ENCODE measurements at places on chromosomes 12 and 14.

DNA sequence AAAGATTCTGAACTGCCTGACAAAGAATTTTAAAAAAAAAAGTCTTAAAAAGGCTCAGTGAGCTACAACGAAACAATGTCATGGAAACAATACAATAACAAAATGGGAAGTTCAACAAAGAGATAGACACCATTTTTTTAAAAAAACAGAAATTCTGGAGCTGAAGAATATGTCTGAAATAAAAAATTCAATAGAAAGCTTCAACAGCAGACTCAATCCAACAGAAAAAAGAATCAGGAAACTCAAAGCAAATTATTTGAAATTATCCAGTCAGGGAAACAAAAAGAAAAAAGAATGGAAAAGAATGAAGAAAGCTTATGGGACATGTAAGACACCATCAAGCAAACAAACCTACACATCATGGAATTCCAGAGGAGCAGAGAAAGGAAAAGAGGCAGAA is 118.5 kb upstream of the LGR5 start:
- no peak for DNase-seq

DNA sequence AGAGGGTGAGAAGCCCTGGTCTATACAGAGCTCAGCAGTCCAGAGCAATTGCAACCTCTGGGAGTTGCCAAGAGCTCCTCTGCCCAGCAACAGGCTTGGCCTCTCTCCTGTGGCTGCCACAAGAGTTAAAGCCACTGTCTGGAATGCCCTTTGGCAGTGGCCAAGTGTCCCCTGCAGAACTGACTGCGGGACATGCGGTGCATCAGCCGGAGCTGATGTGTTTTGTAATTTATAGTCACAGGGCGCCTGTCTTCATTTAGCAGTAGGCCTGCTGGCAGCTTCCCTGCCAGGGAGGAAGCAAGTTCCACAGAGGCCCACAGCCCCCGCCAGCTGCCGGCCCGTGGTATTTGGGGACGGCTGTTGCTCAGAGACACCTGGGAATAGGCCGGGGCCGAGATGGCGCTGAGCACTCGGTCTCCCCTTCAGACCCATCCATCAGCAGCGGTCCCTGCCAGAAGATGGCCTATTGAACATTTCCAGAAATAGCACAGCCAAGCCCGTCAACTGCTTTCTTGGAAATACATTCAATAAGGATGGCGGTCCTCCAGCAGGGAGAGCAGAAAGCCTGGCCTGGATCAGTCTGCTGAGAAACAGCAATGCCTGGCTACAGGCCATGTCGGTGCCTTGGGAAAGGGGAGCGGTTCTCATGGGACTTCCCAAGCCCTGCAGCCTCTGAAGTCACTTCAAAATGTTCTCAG is 217.4 kb downstream of the CRADD start:
- DNase-seq, result no peak

DNA sequence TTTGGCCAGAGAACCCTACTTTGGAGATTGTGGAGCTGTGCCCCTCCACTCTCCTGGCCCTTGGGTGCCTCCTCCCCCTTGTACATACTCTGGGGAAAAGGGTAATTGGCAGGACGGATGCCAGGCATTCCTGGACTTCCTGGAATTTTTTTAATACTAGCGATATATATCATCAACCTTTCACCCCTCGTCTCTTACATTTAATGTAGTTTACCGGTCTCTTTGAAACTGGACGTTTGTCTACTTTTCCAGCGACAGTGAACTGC is 767 bp upstream of the CRY1 start:
- no peak for DNase-seq

DNA sequence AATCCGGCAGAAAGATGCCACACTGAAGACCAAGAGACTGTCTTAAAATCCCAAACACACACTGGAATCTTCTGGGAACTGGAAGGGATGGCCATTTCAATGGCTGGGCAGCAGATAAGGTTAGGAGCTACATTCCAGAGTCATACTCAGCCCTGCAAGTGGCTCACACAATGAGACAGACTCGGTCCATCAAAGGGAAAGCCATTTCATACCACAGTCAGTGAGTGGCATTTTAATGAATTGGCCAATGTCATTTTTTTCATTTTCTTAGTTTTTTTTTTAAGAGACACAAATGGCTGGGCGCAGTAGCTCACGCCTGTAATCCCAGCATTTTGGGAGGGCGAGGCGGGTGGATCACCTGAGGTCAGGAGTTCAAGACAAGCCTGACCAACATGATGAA is 17.9 kb downstream of the CIT start:
- DNase-seq, result no peak

- no peak for DNase-seq
These were observed 2.6 kb downstream of the DTX1 start for GRCh38 chr12:113059071-113059595.

DNA sequence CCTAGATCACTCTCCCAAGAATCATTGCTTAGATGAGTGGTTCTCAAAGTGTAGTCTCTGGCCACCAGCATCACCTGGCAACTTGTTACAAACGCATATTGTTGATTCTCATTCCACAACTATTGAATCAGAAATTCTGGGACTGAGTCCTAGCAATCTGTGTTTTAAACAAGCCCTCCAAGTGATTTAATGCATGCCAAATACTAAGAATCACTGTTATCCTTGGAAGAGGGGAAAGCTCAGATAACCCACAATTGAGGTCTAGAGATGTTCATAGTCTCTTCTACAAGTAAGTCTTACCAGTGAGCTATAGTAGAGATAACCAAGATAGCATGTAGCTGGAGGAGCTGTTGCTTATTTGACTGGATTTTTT is 666.6 kb downstream of the DIO2 start:
- DNase-seq, result no peak

GRCh38 chr14:94918896-94919295 is 149.0 kb upstream of the GSC start:
- no peak for DNase-seq

DNA sequence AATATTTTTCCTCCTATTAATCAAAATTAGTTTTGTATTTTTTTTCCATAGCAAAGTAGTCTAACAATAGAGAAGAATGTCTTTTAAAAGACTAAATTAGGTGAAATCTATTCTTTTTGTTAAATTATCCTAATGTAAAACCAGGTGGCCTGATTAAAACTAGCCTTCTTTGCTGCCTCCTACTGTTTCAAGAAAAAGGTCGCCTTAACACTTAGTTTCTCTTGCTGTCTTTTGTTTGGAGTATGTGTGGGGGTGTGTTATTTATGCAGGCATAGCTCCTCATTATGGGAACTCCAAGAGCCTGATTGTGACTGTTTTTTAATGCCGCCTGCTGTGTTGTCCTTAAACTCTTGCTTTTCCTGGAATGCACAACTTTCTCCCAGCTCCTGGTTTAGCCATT is 855.3 kb downstream of the DIO2 start:
- no peak for DNase-seq

- no peak for DNase-seq
These were observed 25.5 kb downstream of the A2M start for GRCh38 chr12:9090220-9090619.

DNA sequence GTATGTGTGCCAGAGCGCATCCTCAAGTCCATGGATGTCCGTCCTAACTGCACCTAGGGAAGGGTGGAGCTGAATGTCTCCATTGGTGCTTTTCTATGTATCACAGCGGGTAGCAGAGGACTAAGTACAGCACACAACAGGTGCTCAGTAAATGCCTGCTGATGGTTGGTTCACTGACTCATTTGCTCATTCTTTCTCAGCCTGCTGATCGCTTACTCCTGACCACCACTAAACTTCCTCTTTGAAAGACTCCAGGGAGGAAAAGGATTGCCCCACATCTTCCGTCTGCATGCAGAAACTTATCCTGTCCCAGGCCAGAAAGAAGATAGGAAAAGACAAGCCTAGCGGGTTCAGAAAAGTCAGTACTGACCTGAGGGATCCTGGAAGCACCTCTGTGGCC is 66.3 kb downstream of the B4GALNT3 start:
- no peak for DNase-seq

DNA sequence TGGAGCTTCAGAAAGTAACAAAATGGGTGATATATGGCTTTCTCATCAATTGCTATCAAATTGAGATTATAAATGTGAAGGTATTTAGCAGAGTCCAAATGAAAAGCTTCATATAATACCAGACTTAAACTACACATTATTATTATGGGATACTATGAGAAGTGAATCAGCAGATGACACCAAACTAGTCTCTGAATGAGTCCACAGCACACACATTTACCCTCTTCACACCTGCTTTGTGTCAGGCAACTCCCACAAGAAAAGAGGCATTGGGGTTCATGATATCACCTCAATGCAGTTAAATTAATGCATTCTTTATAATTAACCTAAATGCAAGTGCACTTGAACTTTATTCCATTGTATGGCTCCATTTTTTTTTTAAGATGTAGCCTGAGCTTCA is 330.5 kb downstream of the BCL11B start:
- DNase-seq, result no peak

- DNase-seq, result no peak
These were observed 29.2 kb upstream of the TMED10 start for GRCh38 chr14:75205591-75205990.

GRCh38 chr14:59926534-59926933 is 6.6 kb downstream of the LRRC9 start:
- no peak for DNase-seq

GRCh38 chr14:103518422-103519042 is 4.1 kb downstream of the CKB start:
- peak; percentile 59 for DNase-seq

DNA sequence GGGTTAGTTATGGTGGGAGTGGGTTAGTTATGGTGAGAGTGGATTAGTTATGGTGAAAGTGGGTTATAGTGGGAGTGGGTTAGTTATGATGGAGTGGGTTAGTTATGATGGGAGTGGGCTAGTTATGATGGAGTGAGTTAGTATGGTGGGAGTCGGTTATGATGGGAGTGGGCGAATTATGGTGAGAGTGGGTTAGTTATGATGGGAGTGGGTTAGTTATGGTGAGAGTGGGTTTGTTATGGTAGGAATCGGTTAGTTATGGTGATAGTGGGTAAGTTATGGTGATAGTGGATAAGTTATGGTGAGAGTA is 22.1 kb upstream of the SFSWAP start:
- no peak for DNase-seq

GRCh38 chr12:92486443-92487137 is 216.2 kb upstream of the PLEKHG7 start:
- DNase-seq, result no peak

- no peak for DNase-seq
These were observed 11.8 kb downstream of the TAMALIN start for GRCh38 chr12:52018433-52019112.

GRCh38 chr12:113825705-113826104 is 140.4 kb downstream of the RBM19 start:
- no peak for DNase-seq

- DNase-seq, result no peak
These were observed 1415.6 kb downstream of the LRFN5 start for GRCh38 chr14:43022094-43022800.

DNA sequence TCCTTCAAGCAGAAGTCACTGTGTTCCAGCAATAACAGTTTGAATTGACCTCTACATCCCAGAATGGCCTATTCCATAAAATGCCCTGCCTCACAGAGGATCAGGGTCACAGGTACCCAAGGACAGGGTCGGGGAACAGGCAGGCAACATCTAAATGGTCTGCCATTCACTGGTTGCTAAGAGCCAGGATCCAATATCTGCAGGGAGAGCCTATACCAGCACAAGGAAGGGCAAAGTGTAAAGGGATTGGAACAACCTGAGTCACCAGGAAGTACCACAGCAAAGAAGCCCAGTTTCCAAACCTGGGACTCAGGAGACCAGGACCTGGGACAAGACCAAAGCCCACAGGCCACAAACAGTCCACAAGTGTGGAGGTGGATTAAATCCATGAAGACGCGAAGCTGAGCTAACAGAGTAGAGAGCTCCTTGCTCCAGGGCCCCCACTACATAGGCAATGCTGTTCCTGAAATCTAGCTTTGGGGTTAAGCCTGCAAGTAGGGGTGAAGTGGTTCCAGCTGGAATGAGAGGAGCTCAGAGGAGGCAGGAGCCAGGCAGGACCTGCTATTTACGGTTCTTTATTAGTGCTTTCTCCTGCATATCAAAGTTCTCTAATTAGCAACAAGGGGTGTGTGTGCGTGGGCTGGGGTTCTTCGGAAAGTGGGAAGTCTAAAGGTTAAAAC is 274.3 kb downstream of the BCL11B start:
- DNase-seq, result no peak

GRCh38 chr12:119775246-119775895 is 101.7 kb downstream of the CIT start:
- DNase-seq, result no peak

DNA sequence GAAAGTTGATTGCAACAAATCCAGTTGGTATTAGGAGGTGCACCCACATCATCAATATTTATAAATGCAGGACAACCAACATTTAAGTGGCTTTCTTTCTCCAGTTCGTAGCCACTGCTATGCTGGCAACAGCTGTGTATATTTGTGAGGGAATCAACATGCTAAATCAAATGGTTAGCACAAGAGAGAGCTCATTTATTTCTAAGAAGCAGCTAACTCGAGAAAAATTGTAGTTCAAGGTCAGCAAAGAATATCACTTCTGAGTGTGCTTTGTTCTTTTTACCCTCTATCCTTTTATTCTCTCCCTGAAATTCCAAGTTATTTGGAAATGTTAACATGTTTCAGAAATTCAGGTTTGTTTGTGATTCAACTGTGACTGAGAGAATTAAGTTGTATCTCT is 137.3 kb downstream of the NAV3 start:
- no peak for DNase-seq

GRCh38 chr14:61608245-61609165 is 86.8 kb upstream of the HIF1A start:
- DNase-seq, result no peak

DNA sequence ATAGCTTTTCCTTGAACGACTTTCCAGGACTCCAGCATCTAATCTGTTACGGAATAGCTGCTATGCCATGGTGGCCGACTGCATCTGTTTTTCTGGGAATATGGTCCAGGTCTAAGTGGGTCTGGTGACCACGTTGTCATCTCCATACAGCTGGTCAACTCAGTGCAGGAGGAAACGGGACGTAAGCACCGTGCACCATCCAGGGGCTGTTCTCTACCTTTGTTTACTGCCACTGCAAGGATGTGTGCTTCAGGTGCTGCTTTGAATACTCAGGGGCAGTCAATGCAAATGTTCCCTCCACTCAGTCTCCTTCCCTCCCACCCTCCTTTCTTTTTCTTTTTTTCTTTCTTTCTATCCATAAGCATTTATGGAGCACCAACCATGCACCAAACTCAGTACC is 648.2 kb downstream of the VRK1 start:
- no peak for DNase-seq

- DNase-seq, result no peak
These were observed 150.9 kb upstream of the PLEKHG7 start for GRCh38 chr12:92551853-92552397.

- DNase-seq, result no peak
These were observed 41.1 kb downstream of the PTHLH start for GRCh38 chr12:27931390-27931789.
